ENCODE measurements at places on chromosomes 5 and 9.

DNA sequence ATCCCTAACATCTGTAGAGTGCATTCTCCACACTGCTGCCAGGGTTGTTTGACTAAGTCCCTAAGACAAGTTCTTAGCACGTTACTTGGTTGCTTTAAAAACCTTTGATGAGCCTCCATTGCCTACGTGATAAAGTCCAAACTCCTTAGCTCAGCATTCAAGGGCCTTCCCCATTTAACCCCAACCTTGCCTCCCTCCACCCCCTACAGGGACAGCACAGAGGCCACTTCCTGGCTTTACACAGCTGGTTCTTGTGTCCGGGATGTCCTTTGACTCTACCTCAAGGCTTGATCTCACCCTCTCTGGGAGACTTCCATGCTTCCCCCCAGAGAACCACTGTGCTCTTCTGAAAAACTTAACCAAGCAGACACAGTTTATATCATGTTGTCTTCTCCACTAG lies 29.4 kb downstream of the FAM240B start:
- DNase-seq = no peak

DNA sequence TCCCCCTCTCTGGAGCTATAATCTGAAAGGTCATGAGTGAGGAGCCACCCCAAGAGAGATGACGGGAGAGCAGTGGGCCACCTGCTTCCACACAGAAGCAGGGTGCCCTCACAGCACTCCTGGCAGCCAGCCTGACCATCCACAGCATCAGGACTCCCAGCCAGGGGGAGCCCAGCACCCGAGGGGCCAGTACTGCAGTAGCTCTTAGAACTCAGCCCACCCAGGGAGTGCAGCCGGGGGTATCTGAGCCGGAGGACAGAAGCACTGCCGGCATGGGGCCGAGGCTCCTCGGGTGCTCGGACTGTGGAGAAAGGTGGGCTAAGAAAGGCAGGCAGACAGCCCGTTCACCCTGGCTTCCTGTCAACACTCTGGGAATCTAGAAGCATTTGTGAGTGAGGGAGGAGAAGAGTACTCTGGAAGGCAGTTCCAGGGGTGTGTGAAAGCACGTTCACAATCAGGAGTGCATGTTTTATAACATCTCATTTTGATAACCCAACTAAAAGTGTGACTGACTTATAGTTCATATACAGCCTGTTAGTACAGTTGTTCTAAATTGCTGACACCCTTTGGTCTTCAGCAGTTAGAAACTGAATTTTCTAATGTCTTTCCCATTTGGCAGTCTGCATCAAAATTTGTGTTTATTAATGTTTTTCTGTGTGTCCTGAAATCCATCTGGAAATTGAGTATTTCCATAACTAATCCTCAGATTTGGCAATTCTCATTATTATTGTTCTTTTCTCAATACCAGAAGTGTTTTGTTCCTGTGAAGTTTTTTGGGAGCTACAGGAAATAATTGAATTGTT lies 25.9 kb upstream of the ASPN start:
- no peak for DNase-seq

GRCh38 chr9:129317179-129318011 lies 139.3 kb upstream of the IER5L start:
- no peak for DNase-seq

GRCh38 chr9:70058569-70059116 lies 15.0 kb downstream of the MAMDC2 start:
- no peak for DNase-seq

DNA sequence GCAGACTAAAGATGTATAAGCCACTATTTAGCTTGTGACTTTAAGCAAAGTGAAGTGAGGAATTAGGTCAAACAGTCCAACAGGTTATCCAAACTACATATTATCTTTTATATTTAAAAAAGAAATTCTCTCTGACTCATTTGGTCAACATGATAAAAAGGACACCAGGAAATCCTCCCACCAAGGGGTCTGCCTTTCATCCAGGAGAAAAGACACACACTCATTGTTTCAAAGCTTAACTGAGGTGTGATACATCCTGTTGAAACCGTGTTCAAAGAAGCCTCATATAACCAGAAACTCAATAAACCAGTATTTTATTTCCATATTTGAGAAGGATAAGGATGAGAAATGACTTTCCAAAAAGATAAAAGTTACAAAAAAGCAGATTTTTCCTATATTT lies 417.1 kb downstream of the HCN1 start:
- no peak for DNase-seq

DNA sequence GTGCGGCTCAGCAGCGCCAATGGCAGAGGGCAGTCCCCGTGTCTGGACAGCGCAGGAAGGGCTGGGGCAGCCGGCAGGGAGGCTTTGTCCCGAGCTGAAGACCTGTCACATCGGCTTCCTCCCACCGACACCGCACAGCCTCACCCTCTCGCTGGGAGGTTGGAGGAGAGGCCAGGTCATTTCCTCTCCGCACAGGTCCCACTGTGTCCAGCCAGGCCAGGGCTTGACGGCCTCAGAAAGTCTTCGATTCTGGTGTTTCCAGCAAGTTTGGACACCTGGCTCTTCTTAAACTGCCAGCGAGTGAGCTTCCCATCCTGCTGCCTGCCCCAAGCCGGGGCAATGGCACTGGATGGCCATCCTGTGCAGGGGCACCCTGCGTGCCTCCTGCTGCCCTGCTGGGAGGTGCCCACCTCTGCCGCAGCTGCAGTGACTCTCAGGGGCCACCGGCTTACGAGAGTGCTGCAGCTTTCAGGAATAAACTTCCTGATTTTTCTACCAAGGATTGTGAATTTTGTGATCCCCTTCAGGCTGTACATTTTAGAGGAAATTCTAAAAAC lies 33.9 kb downstream of the AHRR start:
- DNase-seq = no peak

- peak; percentile 22 for DNase-seq
Observed at GRCh38 chr5:143824851-143825720, 13.1 kb downstream of the HMHB1 start.

DNA sequence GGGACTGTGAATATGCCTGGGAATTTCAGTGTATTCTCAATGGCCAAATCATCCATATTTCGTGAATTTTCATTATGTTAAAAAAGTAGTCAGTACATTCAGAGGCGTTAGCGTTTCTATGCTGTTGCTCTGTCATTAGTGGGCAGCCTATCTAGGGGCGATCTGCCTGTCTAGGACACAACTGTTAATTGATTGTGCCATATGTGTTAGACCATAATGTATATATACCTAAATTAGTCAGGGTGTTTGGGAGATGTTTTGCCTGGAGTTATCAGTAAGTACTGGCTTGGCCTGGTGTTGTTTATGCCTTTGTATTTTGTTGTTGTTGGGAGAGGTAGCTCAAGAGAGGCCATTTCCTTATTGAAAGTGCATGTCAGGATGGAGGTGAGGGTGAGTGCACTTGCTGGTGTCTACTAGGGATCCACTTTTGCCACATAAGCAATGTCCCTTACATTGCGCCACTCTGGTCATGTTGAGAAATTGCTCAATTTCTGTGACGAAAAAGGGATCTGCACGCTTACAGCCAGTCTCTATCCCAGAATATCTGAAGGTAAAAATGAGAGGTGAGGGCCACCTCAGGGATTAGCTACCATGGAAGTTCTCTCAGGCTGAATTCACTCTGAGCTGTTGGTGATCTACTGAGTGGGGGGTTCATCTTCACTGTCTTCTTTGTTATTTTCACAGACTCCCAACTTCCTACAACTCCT lies 123.3 kb downstream of the ST8SIA4 start:
- no peak for DNase-seq

- peak; percentile 51 for DNase-seq
Observed at GRCh38 chr9:132169672-132170392, 8.0 kb downstream of the NTNG2 start.

DNA sequence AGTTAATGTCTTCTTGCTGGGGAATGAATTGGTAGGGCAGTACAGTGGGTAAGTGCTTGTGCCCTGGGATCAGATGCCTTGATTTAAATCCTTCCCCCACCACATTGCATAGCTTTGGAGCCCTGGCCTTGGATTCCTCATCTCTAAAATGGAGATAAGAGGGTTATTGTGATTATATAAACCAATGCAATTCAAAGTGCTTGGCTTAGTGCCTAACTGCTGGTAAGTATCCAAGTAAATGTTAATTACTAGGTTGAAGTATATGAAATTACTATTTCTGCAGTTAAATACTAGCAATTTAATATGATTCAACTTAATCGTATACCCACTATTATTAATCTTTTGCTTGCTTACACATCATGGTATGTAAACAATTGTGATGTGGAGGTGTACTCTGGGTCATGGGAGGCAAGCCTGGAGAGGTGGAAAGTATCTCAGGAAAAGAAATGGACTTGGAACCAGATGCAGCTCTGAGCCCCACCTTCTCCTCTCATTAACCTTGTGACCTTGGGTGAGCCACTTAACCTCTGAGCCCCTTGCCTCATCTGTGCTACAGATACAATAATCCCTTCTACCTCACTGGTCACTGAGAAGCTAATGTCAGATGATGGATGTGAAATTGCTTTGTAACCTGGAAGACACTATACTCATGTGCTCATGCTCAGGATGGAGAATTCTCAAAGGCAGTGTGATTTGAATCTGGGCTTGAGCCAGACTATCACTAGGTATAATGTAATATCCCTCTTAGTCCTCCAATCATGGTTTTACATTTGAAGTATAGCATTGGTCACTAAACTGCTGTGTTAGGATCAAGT lies 23.8 kb downstream of the NEUROG1 start:
- DNase-seq = no peak

GRCh38 chr5:32202394-32202793 lies 28.3 kb upstream of the GOLPH3 start:
- no peak for DNase-seq

GRCh38 chr9:95157481-95158151 lies 159.9 kb downstream of the FANCC start:
- DNase-seq = peak; percentile 55

DNA sequence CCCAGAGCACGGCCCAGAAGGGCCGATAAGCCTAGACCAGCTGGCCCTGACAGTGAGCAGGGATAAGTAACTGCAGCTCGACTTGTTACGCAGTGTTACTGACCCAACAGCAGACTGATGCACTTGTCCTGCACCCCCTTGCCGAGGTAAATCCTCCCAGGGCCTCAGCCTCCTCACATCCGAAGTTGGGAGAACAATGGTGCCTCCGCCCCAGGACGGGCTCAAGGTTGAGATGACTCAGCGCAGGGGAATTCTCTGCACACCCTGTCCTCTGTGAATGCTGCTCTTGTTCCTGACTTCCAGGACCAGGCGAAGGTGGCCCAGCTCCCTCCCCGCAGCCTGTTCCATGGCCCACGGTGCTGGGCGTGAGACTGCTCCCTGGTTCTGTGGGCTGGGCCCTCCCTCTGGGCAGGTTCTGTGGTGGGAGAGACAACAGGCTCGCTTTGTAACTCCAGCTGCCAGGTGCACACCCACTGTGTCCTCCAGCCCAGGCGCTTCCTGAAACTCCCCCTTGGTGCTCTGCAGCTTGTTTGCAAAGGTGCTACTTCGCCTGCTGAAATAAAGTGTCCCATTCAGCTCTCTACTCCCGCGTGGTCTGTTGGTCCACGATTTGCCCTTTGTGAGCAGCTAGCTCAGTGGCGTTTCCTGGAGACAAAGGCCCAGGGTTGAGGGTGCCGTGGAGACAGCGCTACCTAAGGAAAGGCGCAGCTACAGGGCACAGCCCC lies 40.1 kb upstream of the SLC6A19 start:
- peak; percentile 74 for DNase-seq

DNA sequence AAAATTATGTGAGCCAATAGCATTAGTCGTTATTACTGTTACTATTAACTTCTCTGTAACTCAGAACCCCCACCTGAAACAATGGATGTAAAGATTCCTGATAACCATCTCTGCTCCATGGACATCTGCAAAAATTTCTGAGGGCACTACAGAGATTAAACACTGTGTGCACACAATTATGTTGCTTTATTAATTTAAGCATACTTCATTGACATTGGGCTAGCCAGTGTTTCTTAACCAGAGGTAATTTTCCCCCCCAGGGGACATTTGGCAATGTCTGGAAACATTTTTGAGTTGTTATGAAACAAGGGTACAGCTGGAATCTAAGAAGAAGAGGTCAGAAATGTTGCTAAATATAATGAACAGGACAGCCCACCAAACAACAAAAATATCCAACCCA lies 19.3 kb downstream of the SLIT3 start:
- DNase-seq = no peak

DNA sequence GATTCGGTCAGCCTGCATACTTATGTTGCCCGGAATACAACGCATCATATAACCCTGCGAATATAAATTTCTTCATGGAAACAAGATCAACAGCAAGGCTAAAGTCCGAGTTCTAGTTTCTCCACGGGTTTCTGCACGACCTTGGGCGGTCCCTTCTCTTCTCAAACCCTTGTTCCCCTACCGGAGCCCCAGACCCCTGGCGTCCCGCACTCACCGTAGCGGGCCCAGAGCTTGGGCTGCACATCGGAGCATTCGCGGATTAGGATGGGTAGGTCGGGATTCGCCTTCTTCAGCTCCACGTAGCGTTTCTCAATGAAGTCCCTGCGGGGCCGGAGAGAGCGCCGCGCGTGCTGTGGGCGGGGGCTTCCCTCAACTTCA lies 399 bp downstream of the NDUFA2 start:
- no peak for DNase-seq

- DNase-seq = no peak
Observed at GRCh38 chr5:167639273-167639672, 652.2 kb upstream of the WWC1 start.

GRCh38 chr5:147578228-147579024 lies 68.6 kb upstream of the DPYSL3 start:
- no peak for DNase-seq

GRCh38 chr9:78316166-78316892 lies 19.4 kb downstream of the PSAT1 start:
- DNase-seq = no peak

GRCh38 chr5:67028941-67029340 lies 167.7 kb downstream of the CD180 start:
- DNase-seq = no peak

GRCh38 chr5:68452286-68452685 lies 236.7 kb downstream of the PIK3R1 start:
- no peak for DNase-seq

DNA sequence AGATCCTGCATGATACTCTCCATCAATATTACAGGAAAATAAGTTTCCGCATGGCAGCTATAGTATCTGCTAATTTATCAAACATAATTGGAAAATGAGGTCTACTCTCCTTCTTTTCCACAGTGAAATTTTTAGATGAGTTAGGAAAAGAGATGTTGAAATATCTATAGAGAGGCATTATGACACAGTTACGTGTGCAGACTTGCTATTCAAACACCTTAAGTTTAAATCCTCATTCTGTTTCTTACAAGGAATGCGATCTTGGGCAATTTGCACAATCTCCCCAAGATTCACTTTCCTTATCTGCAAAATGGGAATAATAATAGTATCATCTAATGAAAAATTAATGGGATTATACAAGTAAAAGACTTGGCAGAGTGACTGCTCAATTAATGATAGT lies 91.7 kb upstream of the SLCO6A1 start:
- no peak for DNase-seq

All from DMS153 (cell line).